HFFc6 (cell line): ENCODE measurements at places on chromosomes 12 and 14.

- no peak for DNase-seq
- no peaks in the 10 kb centered on the region for H3K27me3 ChIP-seq
- H3K4me1 ChIP-seq = no peaks in the 10 kb centered on the region
- H3K27ac ChIP-seq = no peak overlapping the region
These were observed 36.0 kb upstream of the RMST start for GRCh38 chr12:97426492-97427116.

DNA sequence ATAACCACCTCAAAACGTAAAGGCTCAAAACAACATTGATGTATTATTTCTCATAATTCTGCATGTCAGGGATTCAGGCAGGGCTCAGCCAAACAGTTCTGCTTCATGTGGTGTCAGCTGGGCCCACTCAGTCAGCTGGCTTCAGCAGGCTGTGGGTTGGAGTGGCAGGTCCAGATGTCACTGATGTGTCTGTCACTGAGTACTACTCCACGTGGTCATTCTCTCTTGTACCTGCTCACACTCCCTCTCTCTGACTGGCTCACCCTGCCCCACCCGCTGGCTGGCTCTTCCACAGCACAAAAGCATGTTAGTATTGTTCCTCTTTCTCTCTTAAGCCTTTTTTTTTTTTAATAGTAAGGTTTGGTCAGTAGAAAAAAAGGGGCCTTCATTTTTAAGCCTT lies 182.4 kb downstream of the DICER1 start:
- no peak for DNase-seq
- no peaks in the 10 kb centered on the region for H3K36me3 ChIP-seq
- H3K4me1 ChIP-seq = no peaks in the 10 kb centered on the region
- no peak overlapping the region for H3K27ac ChIP-seq
- H3K4me3 ChIP-seq = no peak overlapping the region

- no peaks in the 10 kb centered on the region; the same call in none of the 2 replicates for H3K27me3 ChIP-seq
- peak overlapping the region; percentile 72 for H3K27ac ChIP-seq
- DNase-seq = no peak
These were observed 324 bp downstream of the CALCOCO1 start for GRCh38 chr12:53726946-53727309.

DNA sequence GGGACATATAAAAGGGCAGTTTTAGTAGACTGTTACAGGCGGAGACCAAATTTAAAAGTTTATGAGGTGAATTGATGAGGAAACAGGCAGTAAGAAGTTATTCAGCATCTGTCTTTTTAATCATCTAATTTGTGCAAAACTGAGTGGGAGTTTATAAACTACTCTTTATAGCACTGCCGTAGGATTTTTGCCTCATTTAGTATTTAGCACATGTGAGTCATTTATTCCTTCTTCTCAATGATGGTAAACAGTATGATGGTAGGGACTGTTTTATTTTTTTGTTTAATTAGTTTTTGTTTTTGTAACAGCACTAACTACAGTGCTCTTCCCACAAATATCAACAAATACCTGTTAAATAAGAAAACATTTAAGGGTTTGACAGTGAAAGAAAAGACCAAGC lies 20.6 kb downstream of the TOGARAM1 start:
- peaks cover 19% of the 10 kb centered on the region for H3K4me1 ChIP-seq
- H3K27ac ChIP-seq = no peak overlapping the region
- no peak overlapping the region for H3K4me3 ChIP-seq
- no peak for DNase-seq
- H3K27me3 ChIP-seq = no peaks in the 10 kb centered on the region

DNA sequence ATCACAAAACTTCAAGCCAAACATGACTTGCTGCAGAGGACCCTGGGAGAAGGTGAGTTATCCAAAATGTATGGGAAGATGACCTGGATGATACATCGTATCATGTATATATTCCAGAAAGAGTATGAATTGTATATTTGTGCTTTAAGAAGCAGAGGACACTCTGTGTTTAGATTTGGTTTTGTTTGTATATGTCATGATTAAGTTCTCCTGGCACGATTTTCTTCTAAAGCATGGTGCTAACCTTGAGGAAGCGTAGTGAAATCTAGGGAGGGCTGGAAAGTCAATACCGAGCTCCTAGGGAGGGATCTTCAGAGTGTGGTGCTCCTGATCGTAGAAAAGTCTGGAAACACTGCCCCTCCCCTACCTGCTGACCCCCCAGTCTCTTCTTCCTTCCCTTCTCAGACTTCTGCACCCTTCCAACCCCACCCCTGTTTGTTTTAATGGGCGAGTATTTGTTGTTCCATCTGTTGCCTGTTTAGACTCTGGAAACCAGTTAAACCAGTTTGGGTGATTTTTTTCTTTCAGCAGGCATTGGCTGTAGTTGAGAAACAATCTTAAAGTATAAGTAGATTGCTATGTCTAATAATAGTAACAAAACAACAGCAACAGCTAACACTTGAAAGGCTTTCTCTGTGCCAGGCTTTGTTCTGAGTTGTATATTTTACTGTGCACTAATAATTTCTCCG lies 141.6 kb downstream of the KICS2 start:
- H3K27ac ChIP-seq = peak overlapping the region; percentile 34; the same call in 1 of the 2 replicates
- DNase-seq = no peak
- peaks cover 67% of the 10 kb centered on the region for H3K4me1 ChIP-seq

GRCh38 chr12:25585021-25585523 lies 32.0 kb upstream of the LMNTD1 start:
- peaks cover 21% of the 10 kb centered on the region for H3K36me3 ChIP-seq
- no peaks in the 10 kb centered on the region; the same call in 1 of the 2 replicates for H3K27me3 ChIP-seq
- no peak for DNase-seq
- no peak overlapping the region for H3K4me3 ChIP-seq
- H3K4me1 ChIP-seq = peaks cover 23% of the 10 kb centered on the region
- H3K27ac ChIP-seq = no peak overlapping the region

- H3K27ac ChIP-seq = no peak overlapping the region
- H3K27me3 ChIP-seq = peaks cover 3% of the 10 kb centered on the region
- H3K4me1 ChIP-seq = no peaks in the 10 kb centered on the region
These were observed 130.5 kb upstream of the CRY1 start for GRCh38 chr12:107223821-107224220.
